ENCODE measurements at places on chromosomes 4 and X.

GRCh38 chr4:15811703-15812337, 33.7 kb downstream of the CD38 start:
- DNase-seq, result no peak

GRCh38 chrX:29318012-29318411, 730.8 kb downstream of the IL1RAPL1 start:
- no peak for DNase-seq

- DNase-seq, result no peak
Observed at GRCh38 chrX:15745179-15745578, 7.1 kb downstream of the CA5B start.

DNA sequence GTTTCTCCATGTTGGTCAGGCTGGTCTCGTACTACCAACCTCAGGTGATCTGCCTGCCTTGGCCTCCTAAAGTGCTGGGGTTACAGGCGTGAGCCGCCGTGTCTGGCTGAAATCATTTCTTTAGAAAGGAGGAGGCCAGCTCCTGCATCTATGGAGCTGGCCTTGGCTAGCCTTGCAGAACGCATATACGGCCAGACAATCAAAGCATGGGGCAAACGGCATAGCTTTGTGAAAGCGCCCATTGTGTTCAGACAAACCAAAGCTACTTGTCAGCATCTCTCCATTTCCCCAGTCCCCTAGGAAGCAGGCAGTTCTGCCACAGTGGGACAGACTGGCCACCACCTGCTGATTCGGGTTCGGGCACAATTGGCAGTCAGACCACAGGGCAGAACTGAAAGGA, 48.9 kb upstream of the IQSEC2 start:
- DNase-seq, result no peak

Data from natural killer cell treated with Interleukin-12 subunit alpha and Interleukin-12 subunit beta and Interleukin-15 and Interleukin-18, amount 100 ng/mL, for 72 hours (primary cell).